ENCODE measurements at places on chromosomes 6 and 20. TPM values are rescaled to one million over a fixed set of nuclear protein-coding genes. Genes with fewer than 3 reads are reported as not detected.
A peak's percentile ranks its signal among the peaks of the same experiment; 100 is the strongest.

- DNase-seq: no peak
Observed at GRCh38 chr6:123771126-123771525, 32.5 kb upstream of the NKAIN2 start.

GRCh38 chr6:26109772-26110171 is 22.5 kb downstream of the HFE start:
- DNase-seq: no peak

GRCh38 chr6:130140084-130140483 is 82.7 kb downstream of the SAMD3 start:
- no peak for DNase-seq

- DNase-seq: no peak
Observed at GRCh38 chr6:129766959-129767728, 57.2 kb upstream of the ARHGAP18 start.

DNA sequence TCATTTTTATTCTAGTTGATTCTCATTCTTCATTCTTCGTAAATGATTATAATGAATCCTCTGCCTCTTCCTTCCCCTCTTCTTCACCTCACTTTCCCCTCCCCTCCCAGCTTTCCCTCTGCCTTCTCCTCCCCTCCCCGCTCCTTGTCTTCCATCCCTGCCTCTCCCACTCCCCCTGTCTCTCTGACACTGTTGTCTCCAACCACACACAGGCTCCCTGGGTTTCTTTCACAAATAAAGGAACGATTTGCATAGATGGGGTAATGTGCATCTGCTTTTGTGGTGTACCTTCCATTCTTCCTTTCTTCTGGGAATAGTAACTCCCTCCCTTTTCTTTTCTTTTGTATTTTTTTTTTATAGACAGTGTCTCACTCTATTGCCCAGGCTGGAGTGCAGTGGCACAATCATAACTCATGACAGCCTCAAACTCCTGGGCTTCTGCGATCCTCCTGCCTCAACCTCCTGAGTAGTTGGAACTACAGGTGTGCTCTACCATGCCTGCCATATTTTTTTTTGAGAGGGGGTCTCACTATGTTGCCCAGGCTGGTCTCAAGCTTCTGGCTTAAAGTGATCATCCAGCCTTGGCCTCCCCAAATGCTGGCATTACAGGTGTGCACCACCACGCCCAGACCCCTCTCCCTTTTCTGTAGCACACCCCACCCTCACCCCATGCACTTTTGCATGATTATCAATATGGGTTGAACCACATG is 318.6 kb downstream of the PRKN start:
- DNase-seq: no peak

Gene SALL4
- total RNA-seq: 1.9 TPM

DNA sequence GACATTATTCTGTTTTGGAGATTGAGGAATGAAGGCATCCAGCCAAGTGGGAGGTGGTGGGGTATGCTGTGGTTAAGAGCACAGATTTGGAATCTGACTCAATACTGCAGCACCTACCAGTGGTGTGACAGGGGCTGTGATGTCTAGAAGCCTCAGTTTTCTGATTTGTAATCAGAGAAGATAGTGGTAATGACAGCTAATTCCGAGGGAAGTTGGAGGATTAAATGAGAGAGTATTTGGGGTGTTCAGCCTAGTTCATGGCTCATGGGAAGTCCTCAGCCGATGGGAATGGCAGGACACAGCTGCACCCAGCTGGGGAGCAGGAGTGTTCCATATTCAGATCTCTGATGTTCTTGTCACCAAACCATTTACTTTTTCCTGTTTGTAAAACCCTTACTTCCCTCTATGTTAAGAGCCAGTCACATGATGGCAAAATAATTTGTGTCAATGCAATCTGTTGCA is 9.3 kb downstream of the SLC9A8 start:
- DNase-seq: no peak

DNA sequence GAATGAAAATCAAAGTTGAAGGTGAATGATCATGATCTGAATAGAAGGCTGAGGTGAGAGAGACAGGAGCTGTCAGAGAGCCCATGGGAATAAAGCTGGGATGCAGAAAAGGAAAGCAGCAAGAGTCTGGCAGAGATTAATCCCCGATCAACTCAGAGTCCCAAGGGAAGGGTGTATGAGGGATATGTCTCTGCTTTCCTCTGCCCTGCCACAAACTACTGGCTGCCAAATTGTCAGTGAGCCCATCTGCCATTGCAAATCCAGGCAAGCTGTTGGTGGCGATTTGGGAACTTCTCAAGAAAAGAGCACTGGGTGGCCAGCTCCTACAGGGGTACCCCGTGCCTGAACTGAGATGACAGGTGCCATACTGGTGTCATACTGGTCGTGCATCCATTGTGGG is 705.5 kb upstream of the MAN1A1 start:
- DNase-seq: no peak

Gene AURKA
- total RNA-seq: 80.1 TPM

- DNase-seq: no peak
Observed at GRCh38 chr20:35344354-35344837, 52.2 kb upstream of the FAM83C start.

DNA sequence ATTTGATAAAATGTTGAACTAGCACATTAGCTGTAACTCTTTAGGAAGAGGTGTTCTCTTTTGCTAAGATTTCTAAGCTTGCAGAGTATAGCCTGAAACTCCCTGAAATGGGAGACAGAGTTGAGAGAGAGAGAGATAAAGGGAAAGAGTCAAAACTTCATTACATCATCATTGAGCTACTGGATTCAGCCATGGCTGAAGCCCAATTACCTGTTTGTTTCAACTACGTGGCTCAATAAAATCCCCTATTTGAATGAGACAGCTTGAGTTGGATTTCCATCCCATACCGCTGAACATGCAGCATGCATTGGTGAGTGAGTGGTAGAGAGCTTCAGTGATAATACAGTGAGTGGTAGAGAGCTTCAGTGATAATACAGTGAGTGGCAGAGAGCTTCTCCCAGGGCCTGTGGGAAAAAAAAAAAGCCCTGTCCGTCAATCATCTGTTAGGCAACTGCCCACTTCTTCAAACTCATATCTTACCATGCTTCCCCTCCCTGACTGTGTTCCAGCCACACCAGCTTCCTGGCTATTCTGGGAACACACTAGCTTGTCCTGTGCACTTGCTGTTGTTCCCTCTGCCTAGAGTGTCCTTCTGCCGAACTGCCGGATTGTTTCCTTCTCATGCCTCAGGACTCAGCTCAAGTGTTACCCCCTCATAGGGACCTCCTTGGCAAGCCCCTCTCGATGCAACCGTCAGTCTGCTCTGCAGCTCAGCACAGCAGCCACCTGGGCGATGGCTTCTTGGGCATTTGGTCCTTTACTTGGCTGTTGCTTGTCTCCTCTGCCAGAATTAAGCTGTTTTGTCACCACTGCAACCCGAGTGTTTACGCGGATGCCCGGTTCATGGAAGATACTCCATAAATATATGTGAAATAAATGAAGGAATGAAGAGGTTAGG is 91.3 kb upstream of the EYA2 start:
- DNase-seq: no peak

Gene CST11
- total RNA-seq: not detected

- DNase-seq: no peak
Observed at GRCh38 chr6:20946022-20946421, 411.8 kb downstream of the CDKAL1 start.

Gene MUC22
- not detected for total RNA-seq

Gene SLC13A3
- not detected for total RNA-seq

Gene C6orf52
- total RNA-seq: 3.9 TPM

GRCh38 chr6:163419413-163420288 is 5.1 kb downstream of the QKI start:
- DNase-seq: no peak

DNA sequence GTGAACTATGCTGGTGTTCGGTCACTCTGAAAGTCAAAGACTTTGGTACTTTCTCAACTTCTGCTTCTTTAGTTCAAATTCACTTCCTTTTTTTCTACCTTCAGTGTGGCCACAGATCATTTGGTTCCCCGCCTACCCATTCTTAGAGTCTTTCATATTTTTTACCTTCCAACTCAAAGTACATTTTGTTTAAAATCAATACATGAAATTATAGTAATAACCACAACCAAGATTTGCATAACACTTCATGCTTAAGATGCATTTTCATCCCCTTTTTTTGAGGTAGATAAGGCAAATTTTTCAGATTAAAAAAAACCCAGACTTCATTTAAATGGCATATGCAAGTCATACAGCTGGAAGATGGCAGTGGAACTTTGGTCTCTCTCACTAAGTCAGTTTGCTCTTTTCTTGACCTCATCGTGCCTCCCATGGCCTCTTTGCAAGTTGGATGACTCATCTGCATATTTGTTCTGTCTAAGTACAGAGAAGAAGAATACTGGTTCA is 11.9 kb upstream of the CNR1 start:
- DNase-seq: no peak

- DNase-seq: peak; percentile 44
Observed at GRCh38 chr20:57092112-57092899, 174.1 kb downstream of the BMP7 start.
